Neural crest cell (in vitro differentiated cells): ENCODE measurements at places on chromosomes 4 and X. TPM values are rescaled to one million over a fixed set of nuclear protein-coding genes. Genes with fewer than 3 reads are reported as not detected.

GRCh38 chrX:153723351-153724251, 586 bp downstream of the BCAP31 start:
- H3K4me3 ChIP-seq: peak overlapping the region; percentile 86
- DNase-seq: no peak
- peaks cover 5% of the 10 kb centered on the region for H3K36me3 ChIP-seq

- H3K4me3 ChIP-seq: peak within 1 kb of the TSS; percentile 87
- H3K27ac ChIP-seq: peak within 1 kb of the TSS; percentile 92
- DNase-seq: peak; percentile 18
These were observed at the start of gene NDST4 for GRCh38 chr4:115113506-115114106. TSS of gene NDST4 (minus strand) at chr4:115113620. CDS start at chr4:115077036, 36,584 bp downstream.

- H3K4me3 ChIP-seq: no peak overlapping the region
- H3K4me1 ChIP-seq: peaks cover 14% of the 10 kb centered on the region
- peaks cover 8% of the 10 kb centered on the region for H3K36me3 ChIP-seq
These were observed 172.7 kb upstream of the TBC1D9 start for GRCh38 chr4:140928880-140929279.

DNA sequence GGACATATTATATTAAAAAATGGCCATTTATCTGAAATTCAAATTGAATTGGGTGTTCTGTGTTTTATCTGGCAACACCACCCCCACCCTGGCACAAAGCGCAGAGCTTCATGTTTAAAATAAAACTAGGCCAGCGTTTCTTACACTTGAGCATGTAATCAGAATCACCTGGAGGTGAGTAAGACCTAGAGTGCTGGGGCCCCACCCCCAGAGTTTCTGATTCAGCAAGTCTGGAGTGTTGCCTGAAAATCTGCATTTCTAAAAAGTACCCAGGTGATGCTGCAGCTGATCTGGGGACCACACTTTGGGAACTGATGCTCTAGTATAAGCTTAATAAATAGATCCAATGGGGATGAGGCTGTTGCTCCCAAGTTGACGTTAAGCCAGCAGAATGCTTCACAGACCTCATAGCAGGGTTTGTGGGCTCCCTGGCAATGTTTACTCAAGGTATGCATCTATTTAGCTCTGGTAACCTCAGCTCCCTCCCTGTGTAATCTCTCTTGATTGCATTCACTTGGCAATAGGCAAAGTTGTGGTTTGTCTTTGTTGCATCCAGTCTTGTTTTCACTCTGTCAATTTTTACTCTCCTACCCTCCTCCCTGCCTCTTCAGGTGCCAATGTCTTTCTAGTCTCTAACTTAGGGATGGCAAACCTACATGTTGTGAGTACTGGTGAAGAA, 99.8 kb upstream of the TEX13D start:
- H3K4me1 ChIP-seq: peaks cover 62% of the 10 kb centered on the region
- H3K27me3 ChIP-seq: no peaks in the 10 kb centered on the region
- DNase-seq: no peak
- H3K4me3 ChIP-seq: peak overlapping the region; percentile 57
- H3K36me3 ChIP-seq: peaks cover 6% of the 10 kb centered on the region

DNA sequence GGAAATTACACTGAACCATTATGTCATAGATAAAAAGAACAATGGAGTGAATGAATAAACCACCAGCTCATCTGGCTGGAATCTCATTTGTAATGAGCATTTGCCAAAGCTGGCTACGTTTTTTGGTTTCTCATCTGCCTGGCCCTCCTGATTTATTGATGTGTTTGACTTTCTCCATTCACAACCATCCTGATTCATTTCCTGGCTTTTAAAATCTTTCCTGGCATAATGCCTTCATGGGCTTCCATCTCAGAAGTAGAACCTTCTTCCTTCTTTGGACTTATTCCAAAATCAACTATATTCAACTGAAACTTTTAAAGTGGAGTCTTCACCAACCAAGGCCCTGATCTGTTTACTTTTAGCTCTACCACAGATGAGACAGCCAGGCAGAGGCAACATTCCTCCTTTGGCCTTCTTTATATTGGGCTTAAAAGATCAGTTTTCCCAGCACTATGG, 36.0 kb upstream of the ARSJ start:
- DNase-seq: no peak
- no peaks in the 10 kb centered on the region for H3K27me3 ChIP-seq
- no peak overlapping the region for H3K4me3 ChIP-seq
- H3K27ac ChIP-seq: no peak overlapping the region

TRAM1L1 gene
- 4.6 and 5.0 TPM in 2 replicates for total RNA-seq

- no peaks in the 10 kb centered on the region for H3K36me3 ChIP-seq
- no peak for DNase-seq
- no peaks in the 10 kb centered on the region for H3K27me3 ChIP-seq
- no peaks in the 10 kb centered on the region for H3K4me1 ChIP-seq
- no peak overlapping the region for H3K4me3 ChIP-seq
- no peak overlapping the region for H3K27ac ChIP-seq
These were observed 71.1 kb upstream of the KCNIP4 start for GRCh38 chr4:22019676-22020075.

GRCh38 chr4:572594-572993, 3.5 kb downstream of the TMEM271 start:
- no peaks in the 10 kb centered on the region for H3K36me3 ChIP-seq
- peaks cover 7% of the 10 kb centered on the region for H3K4me1 ChIP-seq
- H3K27ac ChIP-seq: no peak overlapping the region
- H3K27me3 ChIP-seq: peaks cover 81% of the 10 kb centered on the region
- DNase-seq: no peak
